ENCODE measurements at places on chromosomes 1 and 21. TPM values are rescaled to one million over a fixed set of nuclear protein-coding genes. Genes with fewer than 3 reads are reported as not detected.

Gene ATP6V1G3
- total RNA-seq, result not detected

Gene HOOK1
- total RNA-seq, result 27.6 TPM

GRCh38 chr1:214331827-214332423 is 51.0 kb downstream of the SMYD2 start:
- no peak overlapping the region for H3K4me3 ChIP-seq
- no peaks in the 10 kb centered on the region for H3K36me3 ChIP-seq
- H3K27ac ChIP-seq, result no peak overlapping the region
- DNase-seq, result peak; percentile 79
- peaks cover 3% of the 10 kb centered on the region for H3K4me1 ChIP-seq
- H3K27me3 ChIP-seq, result no peaks in the 10 kb centered on the region

DNA sequence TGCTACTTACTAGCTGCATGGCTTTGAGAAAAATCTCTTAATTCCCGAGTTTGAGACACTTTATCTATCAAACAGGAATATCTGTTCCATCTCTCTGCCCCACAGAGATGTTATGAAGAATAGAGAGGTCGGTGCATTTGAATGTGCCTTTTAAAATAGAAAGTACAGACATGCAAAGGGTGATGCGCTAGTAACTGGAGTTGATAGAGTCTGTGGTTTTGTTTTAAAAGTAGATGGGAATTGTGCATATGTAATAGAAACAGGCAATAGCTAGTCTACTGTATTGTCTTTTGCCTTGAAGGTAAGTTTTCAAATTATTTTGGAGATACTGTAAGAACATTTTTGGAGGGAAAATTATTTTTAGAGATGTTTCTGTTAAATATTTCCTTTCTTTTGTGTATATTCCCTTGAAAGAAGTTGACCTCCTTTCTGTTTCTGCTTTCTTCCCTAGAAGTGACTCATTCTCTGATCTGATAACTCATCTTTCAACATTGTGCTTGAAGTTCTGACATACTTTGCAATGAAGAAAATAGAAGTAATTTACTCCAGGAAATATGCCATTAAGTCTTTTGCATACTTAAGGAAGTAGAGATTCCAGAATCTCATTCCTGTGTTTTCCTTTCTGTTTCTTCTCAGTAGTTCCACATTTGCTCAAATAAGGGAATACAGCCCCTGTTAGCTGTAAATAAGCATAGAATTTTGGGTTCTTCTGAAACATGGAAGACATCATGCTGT is 151.6 kb downstream of the SDCCAG8 start:
- H3K27ac ChIP-seq, result peak overlapping the region; percentile 15
- H3K27me3 ChIP-seq, result no peaks in the 10 kb centered on the region
- H3K4me3 ChIP-seq, result no peak overlapping the region
- no peaks in the 10 kb centered on the region for H3K36me3 ChIP-seq

DNA sequence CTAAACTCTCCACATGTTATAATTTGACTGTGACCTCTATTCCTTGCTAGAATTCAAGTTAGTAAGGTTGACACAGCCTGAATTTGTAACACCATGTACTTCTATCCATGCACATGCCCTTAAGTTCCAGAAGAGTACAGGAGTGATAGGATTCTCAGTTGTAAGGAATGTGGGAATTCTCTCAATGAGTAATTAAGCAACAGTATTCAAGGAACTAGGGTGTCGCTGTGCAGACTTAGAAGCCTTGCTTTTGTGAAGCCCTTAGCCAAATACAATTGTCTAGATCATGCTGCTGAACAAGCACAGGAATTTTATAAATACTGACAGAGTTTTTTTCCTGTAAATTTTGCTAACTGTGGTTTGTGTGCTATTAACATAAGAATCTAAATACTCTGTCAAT is 276.3 kb upstream of the PTBP2 start:
- H3K36me3 ChIP-seq, result no peaks in the 10 kb centered on the region
- H3K4me3 ChIP-seq, result no peak overlapping the region
- no peak for DNase-seq
- no peaks in the 10 kb centered on the region for H3K4me1 ChIP-seq
- H3K27me3 ChIP-seq, result no peaks in the 10 kb centered on the region
- no peak overlapping the region for H3K27ac ChIP-seq

DNA sequence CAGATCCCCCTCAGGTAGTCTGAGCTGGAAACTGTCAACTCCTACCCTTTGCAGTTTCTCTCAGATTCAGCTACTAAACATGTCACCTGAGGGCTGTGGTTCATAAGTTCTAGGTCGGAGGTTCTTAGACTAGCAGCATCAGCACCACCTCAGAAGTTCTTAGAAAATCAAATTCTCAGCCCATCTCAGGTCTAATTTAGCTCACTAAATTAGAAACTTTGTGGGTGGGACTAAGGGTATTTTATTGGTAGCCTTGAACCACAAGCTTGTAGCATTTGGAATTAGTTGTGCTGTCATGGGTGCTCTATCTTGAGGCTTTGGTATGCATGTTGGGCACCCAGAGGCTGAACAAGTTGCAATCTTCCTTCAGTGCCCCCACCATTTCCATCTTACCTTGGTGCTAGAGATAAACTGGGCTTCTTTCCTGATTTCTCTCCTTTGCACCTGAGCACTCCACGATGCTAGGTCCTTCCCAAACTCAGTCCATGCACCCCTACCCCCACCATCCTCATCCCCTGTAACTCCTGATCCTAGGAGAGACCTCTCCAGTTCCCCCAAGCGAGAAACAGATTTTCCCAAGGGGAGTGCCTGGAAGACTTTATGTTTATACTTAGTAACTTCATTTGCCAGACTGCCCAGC is 54.2 kb downstream of the S1PR1 start:
- DNase-seq, result no peak
- H3K4me3 ChIP-seq, result no peak overlapping the region
- H3K27me3 ChIP-seq, result no peaks in the 10 kb centered on the region

DNA sequence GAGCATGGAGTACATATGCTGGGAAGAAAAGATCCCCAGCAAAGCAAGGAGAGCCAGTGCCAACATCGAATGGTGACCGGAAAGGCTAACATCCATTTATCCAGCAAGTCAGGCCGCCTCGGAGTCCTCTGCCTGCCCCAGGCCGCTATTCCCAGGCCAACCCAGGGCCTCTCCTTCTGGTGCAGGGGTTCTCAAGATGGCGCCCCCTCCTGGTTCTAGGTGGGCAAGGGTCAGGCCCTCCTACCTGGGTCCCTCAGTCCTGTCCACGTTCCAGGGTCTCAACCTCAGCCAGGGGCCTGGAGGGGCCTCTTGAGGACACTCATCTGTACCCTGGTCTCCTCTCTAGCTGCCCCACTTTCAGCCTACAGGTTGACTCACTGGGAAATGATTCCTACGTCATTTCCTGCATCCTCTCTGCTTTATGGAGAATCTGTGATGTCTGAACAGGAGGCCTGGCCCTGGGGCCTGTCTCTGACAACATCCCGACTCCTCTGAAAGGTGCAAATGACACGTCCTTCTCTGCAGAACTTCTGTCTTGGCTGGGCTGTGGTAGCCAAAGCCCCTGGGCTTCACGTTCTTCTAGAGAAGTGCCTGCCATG is 145.3 kb downstream of the PSMG1 start:
- DNase-seq, result peak; percentile 72
- no peaks in the 10 kb centered on the region for H3K36me3 ChIP-seq
- H3K4me1 ChIP-seq, result no peaks in the 10 kb centered on the region
- H3K27ac ChIP-seq, result no peak overlapping the region
- H3K4me3 ChIP-seq, result no peak overlapping the region

DNA sequence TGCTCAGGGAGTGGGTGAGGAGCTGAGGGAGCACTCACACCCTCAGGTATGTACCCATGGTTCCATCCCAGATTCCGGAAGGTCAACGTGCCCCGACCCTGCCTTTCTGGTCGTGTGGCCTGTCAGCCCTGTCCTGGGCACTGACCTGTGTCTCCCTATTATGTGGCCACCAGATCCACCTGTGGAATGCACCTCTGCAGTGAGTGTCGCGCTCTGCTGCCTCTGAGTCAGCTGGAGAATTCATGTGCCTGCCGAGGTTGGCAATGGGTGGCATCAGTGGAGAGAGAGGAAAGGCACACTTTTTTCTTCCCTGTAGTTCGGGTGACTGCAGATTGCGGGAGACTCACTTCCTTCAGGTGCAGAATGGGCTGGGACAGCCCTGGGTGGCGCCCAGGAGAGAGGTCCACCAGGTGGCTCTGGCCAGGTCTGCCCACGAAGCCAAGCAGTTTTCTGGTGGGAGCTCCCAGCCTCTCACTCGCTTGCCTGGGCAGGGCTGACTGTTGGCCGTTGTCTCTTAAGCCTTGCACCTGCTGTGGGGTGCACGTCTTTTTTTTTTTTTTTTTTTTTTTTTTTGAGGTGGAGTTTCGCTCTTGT is 176.1 kb upstream of the TMEM51 start:
- H3K27ac ChIP-seq, result no peak overlapping the region
- no peak overlapping the region for H3K4me3 ChIP-seq
- DNase-seq, result no peak
- no peaks in the 10 kb centered on the region for H3K4me1 ChIP-seq
- no peaks in the 10 kb centered on the region for H3K27me3 ChIP-seq

DNA sequence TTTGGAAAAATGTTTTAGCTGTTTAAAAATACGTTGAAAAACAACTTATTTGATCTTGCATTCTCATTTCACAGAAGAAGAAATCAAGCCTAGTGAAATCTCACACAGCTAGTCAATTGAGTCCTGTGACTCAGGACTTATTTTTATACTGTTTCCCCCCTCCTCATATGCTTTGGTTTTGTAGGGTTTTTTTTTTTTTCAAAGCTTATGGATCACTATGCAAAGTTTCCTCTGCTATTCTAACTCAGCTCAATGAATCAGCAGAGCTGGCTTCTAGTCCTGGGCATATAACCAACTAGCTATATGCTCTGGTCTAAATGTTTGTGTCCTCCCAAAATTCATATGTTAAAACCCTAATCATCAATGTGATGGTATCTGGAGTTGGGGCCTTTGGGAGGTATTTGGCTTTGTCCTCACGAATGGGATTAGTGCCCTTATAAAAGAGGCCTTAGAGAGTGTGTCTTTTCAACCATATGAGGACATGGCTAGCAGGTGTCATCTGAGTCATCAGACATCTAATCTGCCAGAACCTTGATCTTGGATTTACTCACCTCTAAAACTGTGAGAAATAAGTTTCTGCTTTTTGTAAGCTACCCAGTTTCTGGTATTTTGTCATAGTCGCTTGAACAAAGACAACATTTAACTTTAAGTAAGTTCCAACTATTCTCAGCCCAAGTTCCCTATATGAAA is 317.2 kb upstream of the C1orf87 start:
- no peak for DNase-seq
- H3K27me3 ChIP-seq, result no peaks in the 10 kb centered on the region
- no peaks in the 10 kb centered on the region for H3K36me3 ChIP-seq

GRCh38 chr1:182601416-182601786 is 2.8 kb downstream of the RGS16 start:
- DNase-seq, result peak; percentile 96
- H3K27me3 ChIP-seq, result peaks cover 33% of the 10 kb centered on the region
- no peak overlapping the region for H3K27ac ChIP-seq

- H3K27me3 ChIP-seq, result no peaks in the 10 kb centered on the region
- H3K36me3 ChIP-seq, result no peaks in the 10 kb centered on the region
- H3K4me3 ChIP-seq, result peak overlapping the region; percentile 20
- peaks cover 24% of the 10 kb centered on the region for H3K4me1 ChIP-seq
Observed at GRCh38 chr1:118188411-118188810, 3.4 kb upstream of the SPAG17 start.

Data from GM23338 (cell line).